ENCODE measurements at places on chromosomes 11 and 22. TPM values are rescaled to one million over a fixed set of nuclear protein-coding genes. Genes with fewer than 3 reads are reported as not detected.

Gene OR8K5
- not detected for polyA plus RNA-seq

Gene OR52J3
- polyA plus RNA-seq, result not detected

Gene BCO2
- 8.4 TPM for polyA plus RNA-seq

Gene C11orf97
- polyA plus RNA-seq, result 3.5 TPM

Gene ELFN2
- 1.3 TPM for polyA plus RNA-seq

Gene CASP5
- polyA plus RNA-seq, result 0.26 TPM

Gene PRPF19
- 107 TPM for polyA plus RNA-seq

Gene OR51B5
- 1.3 TPM for polyA plus RNA-seq

Gene GLB1L2
- polyA plus RNA-seq, result 4.8 TPM

Gene USP2
- 2.0 TPM for polyA plus RNA-seq

Gene KCNE3
- 14.8 TPM for polyA plus RNA-seq

Gene LRRC56
- 5.0 TPM for polyA plus RNA-seq

Gene OR52E8
- polyA plus RNA-seq, result not detected

Gene SLC22A6
- polyA plus RNA-seq, result 0.09 TPM

Gene LIF
- polyA plus RNA-seq, result 1.7 TPM

Gene MOGAT2
- not detected for polyA plus RNA-seq

Gene CBX7
- polyA plus RNA-seq, result 7.8 TPM

Gene SLC22A9
- polyA plus RNA-seq, result 0.60 TPM

Gene LBHD1
- 7.2 TPM for polyA plus RNA-seq

Gene TEX54
- not detected for polyA plus RNA-seq

Gene MUC5AC
- 0.06 TPM for polyA plus RNA-seq

Gene PANX2
- 0.67 TPM for polyA plus RNA-seq

Gene OR9I1
- polyA plus RNA-seq, result not detected

Gene NXPE4
- polyA plus RNA-seq, result not detected

Gene BARX2
- polyA plus RNA-seq, result 0.40 TPM

Gene MS4A6E
- polyA plus RNA-seq, result not detected

Gene OR51B2
- polyA plus RNA-seq, result 0.16 TPM

Gene TRPC6
- 44.5 TPM for polyA plus RNA-seq

Gene GLYATL2
- 2.4 TPM for polyA plus RNA-seq

Gene POU2F3
- 0.82 TPM for polyA plus RNA-seq

Gene SMIM35
- polyA plus RNA-seq, result 0.40 TPM

Gene C11orf68
- polyA plus RNA-seq, result 32.5 TPM

Gene FAM180B
- polyA plus RNA-seq, result 0.30 TPM

Gene FOXRED1
- 37.9 TPM for polyA plus RNA-seq

Gene UBQLN3
- polyA plus RNA-seq, result not detected

Gene TTLL1
- 15.9 TPM for polyA plus RNA-seq

Gene E2F8
- 56.7 TPM for polyA plus RNA-seq

Gene MS4A18
- polyA plus RNA-seq, result not detected

Gene IL18
- 1.6 TPM for polyA plus RNA-seq

Gene UPK2
- 1.9 TPM for polyA plus RNA-seq

Gene SPA17
- 17.2 TPM for polyA plus RNA-seq

Data from right lung (tissue), 10 donors.